Posterior vena cava (tissue), 2 donors: ENCODE measurements at places on chromosomes 1 and 21.

DNA sequence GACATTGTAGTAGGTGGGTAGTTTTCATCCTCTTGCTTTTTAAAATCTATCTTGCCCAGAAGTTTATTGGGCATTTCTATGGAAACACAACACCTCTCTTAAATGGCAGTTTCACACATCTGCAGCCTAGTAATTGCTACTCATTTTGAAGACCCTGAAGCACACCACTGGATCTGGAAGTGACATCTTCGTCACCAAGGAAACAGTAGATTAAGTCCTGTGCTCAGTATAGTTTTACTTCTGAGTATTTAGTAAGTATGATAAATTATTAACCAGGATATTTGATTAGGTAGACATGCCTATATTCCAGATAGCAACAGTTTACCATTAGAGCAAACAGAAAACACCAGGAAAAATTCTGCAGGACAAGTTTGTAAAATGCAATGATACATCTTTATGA lies 48.7 kb downstream of the UCK2 start:
- DNase-seq: no peak

DNA sequence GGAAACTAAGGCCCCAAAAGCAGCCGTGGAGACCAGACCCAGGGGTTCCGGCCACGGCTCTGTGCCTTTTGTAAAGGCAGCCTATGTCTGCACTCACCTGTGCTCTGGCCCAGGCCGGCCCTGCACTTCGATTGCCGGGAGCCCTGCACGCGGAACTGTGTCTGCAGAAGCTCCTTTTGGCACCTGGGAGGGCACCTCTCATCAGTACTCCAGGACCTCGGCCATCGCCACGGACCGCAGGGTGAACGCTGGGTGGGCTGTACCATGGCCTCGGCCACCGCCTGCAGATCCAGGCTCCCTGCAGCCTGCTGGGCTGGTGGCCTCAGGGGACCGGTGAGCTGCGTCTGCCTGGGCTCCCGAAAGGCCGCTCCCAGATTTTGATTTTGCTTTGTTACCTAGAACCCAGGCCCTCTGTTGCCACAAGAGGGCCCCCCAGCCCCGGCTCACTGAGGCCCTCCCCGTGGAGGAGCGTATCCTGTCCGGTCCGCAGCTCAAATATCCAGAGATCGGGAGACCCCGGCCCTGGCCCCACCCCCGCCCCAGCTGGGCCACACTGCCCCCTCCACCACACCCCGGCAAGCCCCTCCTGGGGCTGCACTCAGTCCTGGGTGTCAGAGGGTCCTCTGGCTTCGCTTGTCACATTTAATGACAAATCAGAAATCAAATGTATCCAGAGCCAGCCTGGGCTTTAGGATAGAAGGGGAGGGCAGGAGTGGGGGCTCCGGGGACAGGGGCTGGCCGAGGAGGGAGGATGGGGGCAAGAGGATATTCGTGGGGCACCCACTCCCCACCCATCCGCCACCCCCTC lies 60.2 kb upstream of the PDE9A start:
- peak; percentile 89 for DNase-seq

- DNase-seq: no peak
Observed at GRCh38 chr1:162020150-162020549, 3.5 kb downstream of the OLFML2B start.

DNA sequence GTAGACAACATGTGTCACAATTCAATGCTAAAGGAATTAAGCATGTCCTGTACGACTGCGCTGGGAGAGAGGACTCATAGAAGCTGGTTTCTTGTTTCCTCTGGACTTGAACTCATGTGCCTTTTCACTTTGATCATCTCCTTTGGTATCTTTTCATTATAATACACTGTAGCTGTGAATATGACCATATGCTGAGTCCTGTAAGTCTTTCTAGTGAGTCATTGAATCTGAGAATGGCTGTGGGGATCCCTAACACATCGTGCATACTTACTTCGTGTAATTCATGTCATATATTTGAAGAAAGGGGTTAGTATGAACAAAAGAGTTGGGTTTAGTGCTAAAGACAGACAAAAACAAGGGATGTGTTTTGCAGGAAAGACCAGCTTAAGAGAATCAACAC lies 148.1 kb upstream of the RUNX1 start:
- no peak for DNase-seq

GRCh38 chr1:65011983-65012382 lies 45.6 kb upstream of the JAK1 start:
- DNase-seq: no peak

DNA sequence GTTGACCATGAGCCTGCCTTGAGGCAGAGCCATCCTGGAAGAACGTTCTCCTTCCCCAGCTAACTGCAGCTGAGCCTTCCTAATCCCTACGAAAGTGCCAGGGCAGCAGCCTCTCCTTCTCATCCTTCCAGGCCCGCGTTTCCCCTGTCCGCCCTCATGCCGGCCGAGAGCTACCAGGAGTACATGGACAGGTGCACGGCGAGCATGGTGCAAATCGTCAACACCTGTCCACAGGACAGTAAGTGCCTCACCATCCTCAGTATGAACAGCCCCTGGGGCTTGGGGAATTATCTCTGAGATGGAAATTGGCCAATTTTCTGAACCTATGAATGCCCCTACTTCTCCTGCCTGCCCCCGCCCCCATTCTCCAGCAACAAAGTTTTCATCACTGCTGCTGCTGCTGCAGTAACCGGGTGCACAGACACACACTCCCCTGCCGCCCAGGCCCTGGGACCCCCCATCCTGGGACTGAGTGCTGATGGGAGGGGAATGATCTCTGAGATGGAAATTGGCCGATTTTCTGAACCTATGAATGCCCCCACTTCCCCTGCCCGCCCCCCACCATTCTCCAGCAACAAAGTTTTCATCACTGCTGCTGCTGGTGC lies 39.6 kb downstream of the UBASH3A start:
- DNase-seq: no peak

DNA sequence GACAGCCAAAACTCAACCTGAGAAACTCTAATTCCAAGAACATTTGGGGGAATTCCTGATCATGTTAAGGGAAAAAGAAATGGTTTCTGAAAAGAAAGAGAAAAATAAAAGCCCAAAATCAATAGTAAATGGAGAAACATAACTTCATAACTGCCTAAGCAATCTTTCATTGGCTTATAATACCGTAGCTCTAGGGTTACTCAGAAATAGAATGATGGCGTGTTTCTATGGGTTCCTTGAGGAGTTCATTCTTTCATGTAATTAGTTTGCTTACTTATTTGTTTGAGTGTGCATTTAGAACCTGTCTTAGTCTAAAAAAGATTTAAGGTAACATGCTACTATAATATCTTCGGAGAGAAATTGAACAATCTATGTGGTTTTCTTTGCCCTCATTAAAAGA lies 37.5 kb upstream of the FBXO28 start:
- DNase-seq: no peak

DNA sequence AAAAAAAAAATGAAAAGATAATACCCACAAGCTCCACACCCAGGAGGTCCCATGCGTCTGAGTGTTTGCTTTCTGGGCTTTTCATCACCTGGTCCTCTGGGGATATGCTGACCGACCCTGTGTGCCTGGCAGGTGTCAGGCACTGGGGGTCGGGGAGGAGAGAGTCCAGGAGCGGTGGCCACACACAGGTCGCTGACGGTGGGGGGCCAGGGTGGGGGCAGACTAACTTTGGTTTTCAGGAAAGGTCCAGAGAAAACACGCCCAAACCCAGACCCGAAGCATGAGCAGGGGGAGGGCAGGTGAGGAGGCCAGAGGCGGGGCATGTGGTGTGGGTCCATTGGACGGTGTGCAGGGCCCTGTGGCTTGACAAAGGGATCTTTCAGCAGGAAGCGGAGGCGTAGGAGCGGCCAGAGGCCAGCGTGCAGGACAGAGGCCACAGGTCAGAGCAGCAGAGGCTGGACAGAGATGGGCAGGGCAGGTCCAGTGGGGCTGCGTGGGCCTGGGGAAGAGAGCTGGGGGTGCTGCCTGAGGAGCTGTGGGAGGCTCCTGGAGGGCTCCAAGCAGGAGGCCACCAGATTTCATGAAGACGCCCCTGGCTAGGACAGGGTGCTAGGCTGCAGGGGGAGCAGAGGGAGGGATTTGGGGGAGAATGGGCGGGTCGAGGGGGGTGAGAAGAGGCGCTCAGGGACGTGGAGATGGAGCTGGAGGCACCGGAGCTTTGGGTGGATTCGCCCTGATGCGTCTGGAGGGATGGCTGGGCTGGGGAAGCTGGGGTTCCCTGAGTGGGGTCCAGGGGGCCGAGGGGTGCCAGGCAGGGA lies 15.8 kb downstream of the RNF223 start:
- no peak for DNase-seq

DNA sequence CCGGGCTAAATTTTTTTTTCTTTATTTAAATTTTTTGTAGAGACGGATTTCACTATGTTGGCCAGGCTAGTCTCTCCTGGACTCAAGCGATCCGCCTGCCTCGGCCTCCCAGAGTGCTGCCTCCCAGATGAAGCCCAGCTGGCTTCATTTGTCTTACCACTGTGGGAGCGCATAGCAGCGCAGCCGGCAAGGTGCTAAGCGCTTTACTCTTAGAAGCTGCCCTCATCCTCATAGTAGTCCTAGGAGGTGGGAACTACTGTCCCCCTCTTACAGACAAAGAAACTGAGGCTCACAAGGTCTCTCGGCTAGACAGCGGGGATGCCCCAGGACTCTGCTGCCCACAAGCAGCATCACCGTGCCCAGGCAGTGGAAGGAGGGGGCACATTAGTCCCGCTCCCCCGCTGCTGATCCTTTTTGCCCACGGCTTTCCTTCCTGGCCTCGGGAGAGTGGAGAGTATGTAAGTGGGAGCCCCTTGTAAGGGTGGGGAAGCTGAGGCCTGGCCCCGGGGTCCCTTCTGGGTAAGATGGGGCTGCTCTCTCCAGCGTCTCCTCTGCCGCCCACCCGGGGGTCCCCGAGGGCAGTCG lies 726 bp downstream of the TMEM54 start:
- DNase-seq: no peak

DNA sequence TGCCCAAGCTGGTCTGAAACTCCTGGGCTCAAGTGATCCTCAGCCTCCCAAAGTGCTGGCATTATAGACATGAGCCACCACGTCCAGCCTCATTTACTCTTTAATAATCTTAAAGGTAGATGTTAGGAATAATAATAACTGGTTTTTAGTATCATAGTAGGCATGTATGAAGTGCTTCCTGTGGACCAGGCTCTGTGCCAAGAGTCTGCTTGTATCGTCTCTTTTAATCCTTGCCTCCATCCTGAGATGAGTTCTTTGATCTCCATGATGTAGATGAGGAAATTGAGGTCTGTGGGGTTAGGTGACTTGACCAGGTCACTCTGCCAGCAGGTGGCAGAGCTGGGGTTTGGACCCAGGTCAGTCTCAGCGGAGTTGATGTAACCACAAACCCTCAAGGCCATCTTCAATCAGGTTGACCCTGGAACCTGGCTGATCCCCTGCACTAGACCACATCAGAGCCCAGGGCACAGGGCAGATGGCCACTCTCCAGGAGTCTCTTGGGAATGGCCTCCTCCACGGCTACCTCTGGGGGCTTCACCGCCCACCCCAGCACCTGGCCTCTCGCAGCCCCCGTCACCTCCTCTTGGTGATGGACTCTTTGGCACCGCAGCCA lies 11.3 kb downstream of the EFHD2 start:
- DNase-seq: no peak

GRCh38 chr21:35294231-35294898 lies 245.3 kb upstream of the RUNX1 start:
- DNase-seq: no peak

DNA sequence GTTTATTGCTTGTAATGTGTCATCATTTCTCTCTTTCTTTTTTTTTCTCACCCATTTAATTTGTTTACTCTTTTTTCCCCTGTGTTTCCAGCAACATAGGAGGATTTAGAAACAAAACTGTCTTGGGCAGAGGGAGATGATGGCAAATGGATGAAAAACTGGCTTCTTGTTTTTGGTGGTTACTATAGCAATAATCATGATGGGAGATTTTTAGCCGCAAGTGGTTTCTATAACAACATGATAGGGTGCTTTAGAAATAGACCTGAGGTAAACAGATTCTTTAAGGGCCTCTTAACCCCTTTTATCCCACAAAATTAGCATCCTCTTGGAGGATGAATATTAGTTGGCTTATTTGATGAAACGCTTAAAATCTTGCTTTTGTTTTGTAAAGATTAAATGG lies 51.6 kb downstream of the CRB1 start:
- no peak for DNase-seq
